Stimulated activated CD8-positive, alpha-beta memory T cell treated with anti-CD3 and anti-CD28 coated beads, Interleukin-4, amount 100 ng/mL, for 4 hours (primary cell): ENCODE measurements at places on chromosomes 7 and 10.
A peak's percentile ranks its signal among the peaks of the same experiment; 100 is the strongest.

DNA sequence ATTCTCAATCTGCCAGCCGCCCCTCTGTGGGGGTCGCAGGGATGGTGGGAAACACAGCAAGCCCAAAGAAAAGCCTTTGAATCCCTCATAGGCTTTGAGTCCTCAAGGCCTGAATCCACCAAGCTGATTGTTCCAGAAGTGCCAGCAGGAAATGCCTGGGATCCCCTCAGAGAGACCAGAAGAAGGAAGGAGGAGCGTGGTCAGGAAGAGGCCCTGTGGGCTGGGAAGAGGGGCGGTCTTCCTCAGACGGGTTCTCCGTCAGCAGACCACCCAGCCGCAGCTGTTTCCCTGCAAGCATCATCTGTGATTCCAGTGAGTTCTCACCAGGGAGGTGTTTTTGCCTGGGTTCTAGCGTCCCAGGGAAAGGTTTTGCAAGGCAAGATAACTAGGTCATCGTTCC is 190.0 kb upstream of the KLF6 start:
- DNase-seq = no peak

- no peak for DNase-seq
Observed at GRCh38 chr7:93921607-93922566, at the start of gene GNG11. Gene GNG11, plus strand, starts transcription at chr7:93921735. Its CDS starts 403 bp downstream, at chr7:93922138.

GRCh38 chr10:109899356-109900331 is 23.7 kb downstream of the XPNPEP1 start:
- DNase-seq = no peak

DNA sequence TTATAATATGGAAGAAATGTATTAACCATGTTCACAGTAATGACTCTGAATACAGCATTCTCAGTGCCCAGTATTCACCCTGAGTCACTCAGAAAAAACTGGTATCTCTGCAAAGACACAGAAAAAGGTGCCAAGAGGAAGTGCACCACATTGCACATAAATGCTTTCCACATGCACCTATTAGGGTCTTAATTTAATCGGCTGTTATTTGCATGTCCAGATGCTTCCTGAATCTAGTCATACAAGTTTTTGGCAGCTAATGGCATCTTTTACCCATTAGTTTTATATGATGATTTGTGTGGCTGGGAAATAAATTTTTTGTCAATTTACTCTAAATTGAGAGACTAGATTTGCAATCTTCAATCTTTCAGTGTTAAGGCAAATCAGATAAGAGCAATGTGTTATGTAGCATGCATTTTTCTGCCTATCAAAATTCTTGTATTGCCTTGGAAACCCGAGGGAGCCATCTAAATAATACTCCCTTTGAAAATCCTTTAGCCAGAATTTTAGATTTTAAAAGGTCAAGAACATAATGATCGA is 58.2 kb downstream of the ZNF680 start:
- DNase-seq = no peak

GRCh38 chr7:117112640-117113039 is 159.3 kb downstream of the ST7 start:
- no peak for DNase-seq

GRCh38 chr10:123521076-123521475 is 145.1 kb upstream of the GPR26 start:
- no peak for DNase-seq

- no peak for DNase-seq
Observed at GRCh38 chr10:133159950-133160825, at the start of gene KNDC1. Gene KNDC1, plus strand, starts transcription at chr10:133160219. Its CDS starts 249 bp downstream, at chr10:133160468.

- no peak for DNase-seq
Observed at GRCh38 chr10:72026278-72027111, 61.9 kb downstream of the SPOCK2 start.

DNA sequence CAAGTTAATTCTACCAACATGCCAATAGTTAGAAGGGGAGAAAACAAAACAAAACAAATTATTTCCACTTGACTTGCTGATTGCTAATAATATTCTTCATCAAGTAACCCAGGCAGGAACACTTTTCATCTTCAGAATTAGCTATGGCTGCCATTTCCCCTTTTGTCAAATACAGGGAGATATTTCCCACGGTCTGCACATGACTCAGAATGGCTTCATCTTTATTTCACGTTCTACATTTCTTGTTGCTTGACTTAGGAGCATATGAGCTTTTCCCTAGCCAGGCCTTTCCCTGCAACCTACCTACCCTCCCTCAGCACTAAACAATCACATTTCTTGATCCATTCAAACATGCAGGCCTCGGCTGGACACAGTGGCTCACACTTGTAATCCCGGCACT is 6.5 kb downstream of the CPVL start:
- DNase-seq = no peak

GRCh38 chr7:95481271-95482165 is 4.2 kb upstream of the ASB4 start:
- DNase-seq = no peak

GRCh38 chr10:74575912-74576311 is 250.5 kb upstream of the KAT6B start:
- DNase-seq = no peak

DNA sequence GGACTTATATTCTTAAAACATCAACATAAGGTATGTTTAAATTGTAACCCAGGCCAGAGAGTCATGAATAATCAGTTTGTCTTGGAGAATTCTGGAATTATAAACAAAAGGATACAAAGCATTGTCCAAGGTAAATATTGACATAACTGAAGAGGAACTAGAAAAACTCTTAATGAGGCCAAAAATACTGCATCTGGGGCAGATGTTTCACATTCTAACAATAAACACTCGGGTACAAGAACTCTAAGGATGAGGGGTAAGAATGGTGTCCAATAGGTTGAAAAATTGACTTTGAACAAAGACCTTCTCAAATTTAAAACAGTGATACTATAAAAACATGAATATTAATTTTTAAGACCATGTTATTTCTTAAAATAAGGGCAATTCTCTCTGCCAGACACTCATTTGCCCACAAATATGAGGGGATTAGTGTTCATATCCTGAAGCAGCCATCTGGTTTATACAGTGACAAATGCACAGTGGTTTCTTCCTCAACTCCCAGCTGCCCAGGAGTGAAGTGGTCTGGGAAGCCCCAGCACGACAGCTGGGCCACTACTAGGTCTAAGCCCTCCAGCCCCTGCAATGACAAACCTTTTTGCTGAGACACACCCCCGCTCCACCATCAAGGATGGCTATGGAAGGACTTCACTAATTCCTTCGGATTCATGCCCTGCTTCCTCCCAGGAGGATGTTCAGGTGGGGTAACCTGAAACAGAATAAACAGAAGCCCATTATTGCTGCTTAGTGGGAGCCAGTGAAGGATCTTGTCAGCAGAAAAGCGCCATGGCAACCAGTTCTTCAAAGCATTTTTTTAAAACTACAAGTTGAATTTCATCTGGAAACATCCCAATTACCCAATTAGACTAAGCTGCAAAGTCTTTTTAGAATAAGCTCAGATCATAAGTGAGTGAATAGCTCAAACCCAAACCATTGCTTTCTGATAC is 107.5 kb upstream of the ARID5B start:
- DNase-seq = no peak

GRCh38 chr7:1922870-1923236 is 252.8 kb downstream of the ELFN1 start:
- no peak for DNase-seq

DNA sequence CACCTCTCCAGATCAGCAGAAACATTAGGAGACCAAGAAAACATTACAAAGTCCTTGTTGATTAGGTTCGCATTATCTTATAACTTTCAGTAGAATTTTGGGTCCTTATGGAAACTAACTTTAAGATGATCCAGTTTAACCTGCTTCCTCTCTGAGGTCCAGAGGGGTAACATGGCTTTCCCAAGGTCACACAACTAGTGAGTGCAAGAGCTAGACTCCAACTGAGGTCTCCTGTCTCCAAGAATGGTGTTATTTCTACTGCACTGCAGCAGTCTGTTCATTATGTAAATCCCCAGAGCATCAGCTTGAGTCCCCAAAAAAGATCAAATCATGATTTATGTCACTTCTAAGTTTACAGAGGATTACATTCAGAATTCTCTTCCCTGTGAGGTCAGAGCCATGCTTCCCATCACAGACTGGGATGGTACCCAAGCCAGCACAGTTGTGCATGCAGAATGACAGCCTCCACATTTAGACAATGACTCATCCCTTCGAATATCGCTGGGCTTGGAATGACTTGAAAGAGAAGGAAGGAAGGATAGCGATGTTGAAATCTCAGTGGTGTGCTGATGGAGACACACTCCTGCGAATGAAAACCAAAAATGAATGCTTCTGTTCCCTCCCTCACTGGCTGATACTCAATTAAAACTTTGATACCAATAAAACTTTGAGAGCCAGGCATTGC is 163.1 kb upstream of the PLXNA4 start:
- DNase-seq = no peak

GRCh38 chr7:132742189-132742612 is 165.9 kb upstream of the PLXNA4 start:
- no peak for DNase-seq

GRCh38 chr7:50793947-50794570 is 11.4 kb upstream of the GRB10 start:
- no peak for DNase-seq

DNA sequence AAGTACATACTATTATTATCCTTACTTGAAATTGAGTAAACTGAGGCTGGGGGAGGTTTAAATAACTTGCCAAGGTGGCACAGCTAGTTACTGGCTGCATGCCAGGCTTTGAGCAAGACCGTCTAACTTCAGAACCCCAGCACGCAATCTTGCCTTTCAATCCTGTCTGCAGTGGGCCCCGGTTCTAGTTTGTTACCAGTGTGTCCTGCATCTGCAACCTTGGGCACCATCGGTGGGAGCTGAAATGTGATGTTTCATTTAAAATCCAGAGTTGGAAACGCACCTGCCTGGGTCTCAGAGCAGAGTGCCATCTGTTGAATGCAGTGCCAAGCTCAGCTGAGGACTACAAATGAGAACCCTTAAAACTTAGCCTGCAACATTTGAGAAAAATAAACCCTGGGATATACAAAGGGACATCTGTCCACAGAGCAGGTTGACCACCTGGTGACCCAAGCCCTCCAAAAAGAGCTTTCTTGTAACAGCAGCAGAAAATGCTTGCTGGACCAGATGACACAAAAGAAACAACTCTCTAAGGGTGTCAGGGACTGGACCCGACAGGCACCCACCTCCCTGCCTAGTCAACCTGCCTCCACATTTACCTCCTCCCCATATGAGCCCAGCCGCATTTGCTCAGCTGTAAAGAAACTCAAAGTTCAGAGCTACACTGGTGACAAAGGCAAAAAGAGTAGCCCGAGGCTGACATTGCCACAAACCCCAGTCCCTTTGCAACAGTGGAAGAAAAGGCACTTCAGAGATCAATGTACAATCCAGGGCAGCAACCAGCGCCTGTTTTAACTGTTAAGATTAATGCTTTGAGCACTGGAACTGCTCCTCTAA is 1.7 kb downstream of the SH3PXD2A start:
- DNase-seq = no peak

GRCh38 chr7:119596651-119597050 is 676.3 kb upstream of the KCND2 start:
- no peak for DNase-seq

DNA sequence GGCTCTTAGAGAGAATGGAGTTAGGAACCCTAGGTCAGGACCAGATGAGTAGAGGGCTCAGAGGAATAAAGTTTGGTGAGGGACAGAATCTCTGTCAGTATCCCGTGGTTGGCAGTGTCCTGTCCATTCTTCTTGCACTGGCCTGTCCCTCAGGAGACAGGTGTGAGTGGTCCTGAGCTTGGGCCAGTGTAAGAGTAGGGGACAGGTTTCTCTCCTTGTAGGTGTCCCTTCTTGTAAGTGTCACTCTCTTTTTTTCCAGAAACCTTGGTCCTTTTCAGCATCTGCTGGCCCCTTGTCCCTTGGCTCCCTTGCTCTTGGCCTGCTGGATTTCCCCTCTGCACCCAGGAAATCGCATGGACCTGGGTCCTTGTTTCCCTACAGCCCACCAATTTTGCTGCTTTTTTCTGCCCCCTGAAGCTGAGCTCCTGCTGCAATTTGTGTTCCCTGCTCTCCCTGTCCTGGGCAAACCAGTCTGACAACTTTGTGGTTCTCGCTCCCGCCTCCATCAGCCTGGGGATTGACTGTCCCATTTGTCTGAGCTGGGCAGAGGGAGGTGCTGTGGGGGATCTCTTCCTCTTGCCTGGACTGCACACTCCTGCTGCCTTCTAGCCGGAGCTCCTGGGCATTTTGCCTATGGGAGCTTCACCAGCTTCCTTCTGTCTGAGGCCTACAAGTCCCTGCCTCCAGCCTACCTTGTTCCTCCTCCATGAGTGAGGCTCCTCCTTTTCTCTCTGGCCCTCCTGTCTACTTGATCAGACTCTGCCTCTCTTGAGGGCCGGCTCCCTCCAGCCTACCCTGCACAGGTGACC is 6.5 kb downstream of the TSPAN14 start:
- DNase-seq = no peak

DNA sequence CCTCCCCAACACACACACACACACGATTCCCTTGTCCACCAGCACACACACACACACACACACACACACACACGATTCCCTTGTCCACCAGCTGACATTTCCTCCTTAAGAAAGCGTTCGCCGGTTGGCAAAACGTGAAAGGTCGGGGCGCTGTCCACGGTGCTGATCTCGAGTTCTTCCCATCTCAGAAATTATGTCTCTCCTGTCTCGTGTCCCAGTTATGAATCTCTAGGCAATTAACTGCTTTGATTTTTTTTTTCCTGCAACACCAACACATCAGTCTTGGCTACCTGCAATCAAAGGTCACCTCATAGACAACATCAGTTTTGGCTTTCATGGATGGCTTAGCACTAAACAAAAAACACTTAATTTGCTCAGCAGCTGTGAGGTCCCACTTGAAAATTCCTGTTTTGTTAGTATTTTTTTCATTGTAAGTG is 1.9 kb downstream of the INA start:
- peak; percentile 5 for DNase-seq

- no peak for DNase-seq
Observed at GRCh38 chr7:23072048-23072447, 33.5 kb upstream of the KLHL7 start.

GRCh38 chr7:135748770-135749169 is at the start of gene FAM180A:
Gene FAM180A, minus strand, starts transcription at chr7:135748813. Its CDS starts 233 bp downstream, at chr7:135748580.
- DNase-seq = no peak

DNA sequence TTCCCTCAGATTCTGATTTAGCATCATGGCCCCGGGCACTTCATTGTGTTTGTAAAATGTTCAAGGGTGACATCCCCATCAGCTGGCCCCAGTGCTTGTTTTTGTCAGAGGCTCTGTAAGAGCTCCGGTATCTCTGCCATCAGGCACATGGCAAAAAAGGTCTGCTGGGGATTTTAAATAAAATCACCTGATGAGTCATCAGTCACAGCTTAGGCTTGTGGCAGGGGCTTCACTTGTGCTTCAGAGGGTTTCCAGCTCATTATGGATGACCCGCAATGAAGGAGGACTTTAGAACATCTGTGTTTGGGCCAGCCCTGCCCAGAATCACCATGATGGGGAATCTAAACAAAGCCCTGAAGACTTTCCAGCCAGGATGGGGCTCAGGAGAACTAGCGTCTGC is 259.9 kb downstream of the ZEB1 start:
- DNase-seq = no peak

GRCh38 chr10:18421726-18422293 is 229.6 kb downstream of the NSUN6 start:
- no peak for DNase-seq

GRCh38 chr10:59222788-59223187 is 46.3 kb downstream of the PHYHIPL start:
- no peak for DNase-seq
